GM04503 (cell line): ENCODE measurements at places on chromosomes 2 and 18.

DNA sequence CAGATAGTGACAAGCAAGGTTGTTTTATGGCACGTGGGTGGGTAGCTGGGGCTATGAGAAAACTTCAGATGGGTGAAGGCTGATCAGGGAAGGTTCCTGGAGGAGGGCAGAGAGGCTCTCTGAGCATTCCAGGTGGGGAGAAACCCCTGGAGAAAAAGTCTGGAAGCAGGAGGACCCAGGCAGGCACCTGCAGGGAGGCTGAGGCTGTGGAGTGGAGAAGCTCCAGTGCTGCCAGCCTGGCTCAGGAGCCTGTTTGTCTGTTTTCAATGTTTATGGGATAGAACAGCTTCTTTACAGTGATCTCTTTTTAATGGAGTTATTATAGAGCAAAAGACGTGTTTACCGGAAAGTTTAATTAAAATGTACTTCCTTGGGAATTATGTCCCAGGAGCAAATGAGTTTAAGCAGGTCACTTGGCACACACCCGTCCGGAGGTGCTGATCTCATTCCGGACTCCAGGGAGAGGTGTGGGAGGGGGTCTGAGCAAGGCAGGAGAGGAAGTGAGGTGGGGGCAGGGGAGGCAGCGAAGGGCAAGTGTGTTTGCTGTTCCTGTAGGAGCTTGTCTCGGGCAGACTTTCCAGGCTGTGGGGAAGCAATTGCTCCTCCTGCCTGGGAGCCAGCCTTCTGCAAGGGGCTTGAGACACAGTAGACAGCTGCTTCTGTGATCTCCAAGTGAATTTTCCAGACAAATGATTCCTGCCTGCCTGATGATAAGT is 239.5 kb downstream of the MYCN start:
- DNase-seq = no peak

- DNase-seq = no peak
Measured at GRCh38 chr2:161230959-161231358, 70.7 kb downstream of the TANK start.

DNA sequence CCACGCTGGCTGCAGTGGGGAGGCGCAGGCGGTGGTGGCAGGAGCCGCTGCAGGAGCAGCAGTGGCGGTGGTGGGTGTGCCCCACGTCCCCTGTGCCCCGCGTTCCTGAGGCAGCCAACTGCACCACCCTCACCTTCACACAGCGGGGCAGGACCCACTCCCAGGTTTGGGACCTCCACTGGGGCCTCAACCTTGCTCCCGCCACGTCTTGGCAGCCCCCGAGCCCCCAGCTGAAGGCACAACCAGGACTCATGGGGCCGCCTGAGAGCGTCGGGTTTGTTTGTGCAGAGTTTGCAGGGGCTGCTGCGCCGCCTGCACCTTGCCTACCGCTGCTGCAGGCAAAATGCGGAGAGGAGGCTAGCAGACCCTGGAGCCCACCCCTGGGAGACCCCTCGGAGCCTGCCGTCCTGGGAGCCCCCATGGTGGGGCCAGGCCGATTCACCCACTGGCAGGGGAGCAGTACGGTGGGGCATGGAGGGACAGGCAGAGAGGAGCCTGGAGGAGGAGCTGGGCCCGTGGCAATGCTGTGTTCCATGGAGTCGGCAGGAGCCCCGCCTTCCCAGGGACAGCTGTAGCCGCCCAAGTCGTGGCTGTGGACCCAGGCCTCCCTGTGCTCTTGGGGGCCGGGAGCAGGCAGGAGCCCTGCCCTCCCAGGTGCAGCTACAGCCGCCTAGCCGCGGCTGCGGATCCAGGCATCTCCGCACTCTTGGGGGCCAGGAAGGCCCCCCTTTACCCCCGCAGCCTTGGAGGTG is 14.7 kb upstream of the EML6 start:
- DNase-seq = no peak

GRCh38 chr2:136127356-136127755 is 9.4 kb upstream of the CXCR4 start:
- DNase-seq = no peak

GRCh38 chr2:11901351-11902069 is 155.1 kb downstream of the LPIN1 start:
- no peak for DNase-seq

DNA sequence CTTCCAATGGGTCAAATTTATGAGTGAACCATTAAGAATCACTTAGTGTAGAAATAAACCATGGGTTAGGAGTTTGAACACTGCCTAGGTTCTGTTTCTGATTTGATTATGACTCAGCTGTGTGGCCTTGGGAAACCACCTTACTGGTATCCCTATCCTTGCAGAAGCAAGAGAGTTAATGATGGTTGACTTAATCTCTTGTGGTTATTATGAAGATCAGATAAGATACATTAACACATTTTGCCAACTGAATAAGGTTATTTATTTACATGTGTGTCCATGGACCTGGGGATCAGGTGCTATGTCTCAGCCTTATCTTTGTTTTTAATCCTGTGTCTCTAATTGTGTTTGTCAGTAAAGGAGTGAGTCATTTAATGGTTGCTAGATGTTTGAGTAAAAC is 5.4 kb upstream of the KCNJ13 start:
- DNase-seq = peak; percentile 23

GRCh38 chr2:241074901-241075540 is 27.1 kb downstream of the MTERF4 start:
- DNase-seq = no peak

- DNase-seq = no peak
Measured at GRCh38 chr2:44616667-44617155, 255.0 kb downstream of the CAMKMT start.

- peak; percentile 92 for DNase-seq
Measured at GRCh38 chr2:41933585-41934320, 114.1 kb upstream of the PKDCC start.
